ENCODE measurements at places on chromosomes 13 and 19. TPM values are rescaled to one million over a fixed set of nuclear protein-coding genes. Genes with fewer than 3 reads are reported as not detected.

The ZNF229 gene
- total RNA-seq = 15.2 TPM

The SBSN gene
- not detected for total RNA-seq

The RFPL4AL1 gene
- total RNA-seq = not detected

The KLK13 gene
- total RNA-seq = not detected

The IFNL1 gene
- total RNA-seq = not detected

The SIGLEC11 gene
- total RNA-seq = not detected

All from pulmonary artery endothelial cell (primary cell).